Pancreas (tissue), 10 donors: ENCODE measurements at places on chromosomes 12 and 14.

GRCh38 chr12:30934811-30935210 lies 8.3 kb downstream of the TSPAN11 start:
- no peak overlapping the region for H3K27ac ChIP-seq
- H3K4me1 ChIP-seq = no peaks in the 10 kb centered on the region
- H3K4me3 ChIP-seq = no peak overlapping the region
- no peak for DNase-seq
- no peaks in the 10 kb centered on the region for H3K27me3 ChIP-seq
- no peaks in the 10 kb centered on the region for H3K36me3 ChIP-seq

DNA sequence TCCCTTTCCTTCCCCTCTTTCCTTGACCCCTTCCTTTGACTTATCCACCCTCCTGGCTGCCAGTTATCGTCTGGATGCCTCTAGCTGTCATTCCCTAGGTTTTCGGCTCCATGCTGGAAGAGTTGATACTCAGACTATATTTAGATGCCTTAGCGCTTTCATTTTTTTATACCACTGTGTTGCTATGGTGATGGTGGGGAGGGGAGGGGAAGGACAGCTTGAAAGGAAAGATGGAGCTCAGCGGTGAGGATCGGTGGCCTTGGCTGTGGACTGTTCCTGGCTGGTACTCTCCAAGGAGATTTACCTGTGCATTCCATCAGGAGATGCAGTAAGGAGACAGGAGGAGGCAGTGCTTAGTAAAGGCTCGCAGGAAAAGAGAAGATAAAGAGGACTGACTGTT lies 108.7 kb downstream of the SLC8A3 start:
- DNase-seq = no peak
- H3K27ac ChIP-seq = no peak overlapping the region
- no peaks in the 10 kb centered on the region for H3K27me3 ChIP-seq
- peaks cover 6% of the 10 kb centered on the region for H3K4me1 ChIP-seq
- H3K36me3 ChIP-seq = no peaks in the 10 kb centered on the region

GRCh38 chr12:46209914-46210872 lies 58.6 kb downstream of the SLC38A1 start:
- H3K27ac ChIP-seq = peak overlapping the region; percentile 39
- H3K36me3 ChIP-seq = no peaks in the 10 kb centered on the region
- no peak overlapping the region for H3K4me3 ChIP-seq
- peak; percentile 86 for DNase-seq

DNA sequence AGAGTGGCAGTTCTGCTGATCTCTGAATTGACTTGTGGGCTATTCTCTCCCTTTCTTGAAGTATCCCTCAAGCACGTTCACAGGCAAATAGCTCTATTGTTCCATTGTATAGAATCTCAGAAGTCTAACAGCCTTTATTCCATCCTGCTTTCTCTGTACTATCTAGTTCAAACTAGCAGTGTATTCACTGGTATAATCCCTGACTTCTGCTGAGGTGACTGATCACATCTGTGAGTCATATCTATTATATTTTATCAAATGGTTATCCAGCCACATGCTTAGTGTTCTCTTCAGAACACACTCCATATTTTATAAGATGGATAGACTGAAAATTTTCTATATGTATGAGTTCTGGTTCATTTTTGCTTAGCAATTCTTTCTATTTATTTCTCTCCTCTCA lies 866.1 kb downstream of the C12orf50 start:
- DNase-seq = no peak
- H3K4me1 ChIP-seq = no peaks in the 10 kb centered on the region
- no peaks in the 10 kb centered on the region for H3K36me3 ChIP-seq
- no peaks in the 10 kb centered on the region for H3K27me3 ChIP-seq
- H3K27ac ChIP-seq = no peak overlapping the region

- peaks cover 16% of the 10 kb centered on the region for H3K4me1 ChIP-seq
- no peak overlapping the region for H3K27ac ChIP-seq
These were observed 2.6 kb downstream of the ITPR2 start for GRCh38 chr12:26830363-26830762.

DNA sequence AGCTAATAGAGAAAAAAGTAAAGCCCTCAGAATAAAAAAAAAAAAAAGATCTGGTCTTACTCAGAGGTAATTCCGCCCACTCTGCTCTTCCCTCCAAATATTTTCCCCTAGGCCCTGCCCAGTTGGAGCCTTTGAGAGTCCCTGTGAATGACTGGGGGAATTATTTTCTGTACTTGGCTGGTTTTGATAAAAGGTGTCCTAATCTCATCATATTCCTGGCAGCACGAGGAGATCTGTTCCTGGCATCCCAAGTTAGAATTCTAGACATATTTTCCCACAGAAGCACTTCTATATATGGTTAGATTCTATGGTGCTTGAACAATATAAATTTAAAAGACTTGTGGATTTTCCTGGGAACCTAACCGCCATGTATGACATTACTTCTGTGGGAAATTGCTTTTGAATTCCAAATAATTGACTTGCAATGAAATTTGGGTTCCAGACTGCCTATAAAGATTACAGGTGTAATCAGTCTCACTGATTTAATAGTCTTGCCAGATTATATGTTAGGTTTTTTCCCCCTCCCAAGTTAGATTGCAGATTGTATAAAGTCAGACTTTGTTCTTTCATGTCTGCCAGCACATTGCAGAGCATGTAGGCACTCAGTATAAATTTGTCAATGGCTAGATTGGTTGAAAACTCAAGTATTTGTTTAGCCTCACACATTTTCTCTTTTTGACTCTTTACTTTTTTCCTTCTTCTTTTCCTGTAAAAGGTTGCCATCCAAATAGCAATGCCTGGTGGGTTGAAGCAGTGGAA lies 12.3 kb downstream of the GPX2 start:
- no peak overlapping the region for H3K4me3 ChIP-seq
- peaks cover 35% of the 10 kb centered on the region for H3K36me3 ChIP-seq
- H3K27ac ChIP-seq = no peak overlapping the region
- peaks cover 9% of the 10 kb centered on the region for H3K4me1 ChIP-seq
- DNase-seq = no peak
- H3K27me3 ChIP-seq = no peaks in the 10 kb centered on the region

GRCh38 chr12:64636856-64637255 lies 26.6 kb downstream of the RASSF3 start:
- no peaks in the 10 kb centered on the region for H3K27me3 ChIP-seq
- H3K4me3 ChIP-seq = no peak overlapping the region
- no peak overlapping the region for H3K27ac ChIP-seq
- DNase-seq = no peak

DNA sequence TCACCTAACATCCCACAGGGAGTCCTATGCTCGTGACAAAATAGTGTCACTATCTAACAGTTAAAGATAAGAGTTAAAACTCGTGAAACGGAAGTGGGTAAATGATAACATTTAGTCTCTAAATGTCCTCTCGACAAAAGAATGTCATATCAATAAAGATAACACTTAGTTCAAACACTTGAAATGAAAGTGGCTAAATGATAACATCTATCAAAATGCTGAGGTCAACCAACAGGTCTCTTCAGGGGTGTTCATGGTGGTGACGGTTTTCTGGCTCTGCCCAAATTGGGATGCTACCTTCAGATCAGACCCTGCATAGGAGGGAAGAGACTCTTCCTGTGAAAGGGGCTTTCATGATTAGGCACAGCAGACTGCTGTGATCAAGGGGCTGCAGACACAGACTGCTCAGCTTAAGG lies 22.1 kb downstream of the IL26 start:
- DNase-seq = no peak
- no peaks in the 10 kb centered on the region for H3K4me1 ChIP-seq
- H3K4me3 ChIP-seq = no peak overlapping the region
- no peak overlapping the region for H3K27ac ChIP-seq
- H3K36me3 ChIP-seq = no peaks in the 10 kb centered on the region

GRCh38 chr14:61872452-61872851 lies 110.2 kb downstream of the SNAPC1 start:
- no peak overlapping the region for H3K27ac ChIP-seq
- no peak for DNase-seq
- H3K4me3 ChIP-seq = no peak overlapping the region
- H3K36me3 ChIP-seq = no peaks in the 10 kb centered on the region
- H3K4me1 ChIP-seq = no peaks in the 10 kb centered on the region

DNA sequence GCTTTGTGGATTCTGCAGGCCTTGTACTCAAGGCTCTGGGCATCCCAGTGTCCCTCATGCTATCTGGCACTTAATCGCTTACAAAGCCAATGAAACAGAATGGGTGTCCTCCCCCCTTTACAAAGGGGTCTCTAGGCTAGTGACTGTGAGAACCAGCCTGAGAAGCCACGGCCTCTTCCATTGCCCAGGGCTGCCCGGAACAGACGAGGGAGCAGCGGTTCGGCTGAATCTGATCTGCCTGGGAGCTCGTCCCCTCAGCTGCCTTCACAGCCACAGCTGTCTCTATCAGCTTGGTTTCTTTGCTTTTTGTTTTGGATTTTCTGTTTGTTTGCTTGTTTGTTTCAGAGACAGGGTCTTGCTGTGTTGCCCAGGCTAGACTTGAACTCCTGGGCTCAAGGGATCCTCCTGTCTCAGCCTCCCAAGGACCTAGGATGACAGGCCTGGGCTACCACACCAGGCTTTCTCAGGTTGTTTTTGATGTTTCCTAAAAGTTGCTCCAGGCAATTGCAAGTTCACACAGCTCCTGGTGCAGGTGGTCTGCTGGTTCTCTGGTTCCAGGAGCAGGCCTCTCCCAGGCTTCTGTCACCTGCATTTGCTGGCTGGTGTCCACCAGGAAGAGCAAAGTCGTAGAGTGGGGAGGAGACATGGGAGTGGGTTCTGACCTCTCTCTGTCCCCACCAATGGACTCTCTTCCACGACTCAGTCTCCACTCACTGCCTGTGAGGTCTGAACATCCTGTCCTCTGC lies 10.9 kb upstream of the RIN3 start:
- H3K27ac ChIP-seq = no peak overlapping the region
- no peaks in the 10 kb centered on the region for H3K27me3 ChIP-seq
- no peaks in the 10 kb centered on the region for H3K4me1 ChIP-seq
- no peak for DNase-seq
- no peaks in the 10 kb centered on the region for H3K36me3 ChIP-seq

DNA sequence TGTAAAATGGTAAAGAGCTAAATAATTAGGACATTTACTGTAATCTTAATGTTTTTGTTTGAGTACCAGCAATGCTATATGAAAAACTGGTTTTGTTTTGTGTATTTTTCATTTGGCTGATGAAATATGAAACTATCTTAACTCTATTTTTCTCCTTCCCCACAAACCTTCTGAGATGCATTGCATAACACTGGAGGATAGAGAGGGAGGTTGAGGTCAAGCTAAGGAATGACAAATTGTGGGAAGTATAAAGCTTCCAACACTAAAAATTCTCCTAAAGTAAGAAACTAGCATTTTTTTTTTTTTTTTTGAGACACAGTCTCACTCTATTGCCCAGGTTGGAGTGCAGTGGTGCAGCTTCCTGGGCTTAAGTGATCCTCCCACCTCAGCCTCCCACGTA lies 31.5 kb upstream of the SRP54 start:
- no peak overlapping the region for H3K27ac ChIP-seq
- no peaks in the 10 kb centered on the region for H3K4me1 ChIP-seq
- no peaks in the 10 kb centered on the region for H3K36me3 ChIP-seq
- DNase-seq = no peak
- no peak overlapping the region for H3K4me3 ChIP-seq

DNA sequence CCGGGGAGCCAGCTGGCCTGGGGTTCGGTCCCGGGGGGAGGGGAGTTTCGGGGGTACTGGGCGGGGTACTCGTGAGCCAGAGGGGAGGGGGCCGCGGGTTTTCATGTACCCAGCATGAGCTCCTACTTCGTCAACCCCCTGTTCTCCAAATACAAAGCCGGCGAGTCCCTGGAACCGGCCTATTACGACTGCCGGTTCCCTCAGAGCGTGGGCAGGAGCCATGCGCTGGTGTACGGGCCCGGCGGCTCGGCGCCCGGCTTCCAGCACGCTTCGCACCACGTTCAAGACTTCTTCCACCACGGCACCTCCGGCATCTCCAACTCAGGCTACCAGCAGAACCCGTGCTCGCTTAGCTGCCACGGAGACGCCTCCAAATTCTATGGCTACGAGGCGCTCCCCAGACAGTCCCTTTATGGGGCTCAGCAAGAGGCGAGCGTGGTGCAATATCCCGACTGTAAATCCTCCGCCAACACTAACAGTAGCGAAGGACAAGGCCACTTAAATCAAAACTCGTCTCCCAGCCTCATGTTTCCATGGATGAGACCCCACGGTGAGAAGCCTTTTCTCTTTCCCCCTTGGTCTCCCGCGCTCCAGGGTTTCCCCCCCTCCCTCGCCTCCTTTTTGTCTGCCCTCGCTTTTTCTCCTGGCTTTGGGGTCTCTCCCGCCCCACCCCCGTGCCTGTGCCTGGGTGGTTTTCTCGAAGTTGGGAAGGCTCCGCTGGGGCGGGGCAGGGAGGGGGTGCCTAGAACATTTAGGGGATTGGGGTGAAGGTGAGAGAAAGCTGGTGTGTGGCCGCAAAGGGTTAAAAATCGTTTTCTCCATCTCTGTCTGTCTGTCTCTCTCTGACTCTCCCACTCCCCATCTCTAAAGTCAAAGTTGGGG lies 627 bp downstream of the HOXC8 start:
- no peaks in the 10 kb centered on the region for H3K4me1 ChIP-seq
- no peak overlapping the region for H3K4me3 ChIP-seq
- H3K27me3 ChIP-seq = no peaks in the 10 kb centered on the region
- no peak for DNase-seq
- H3K27ac ChIP-seq = no peak overlapping the region

DNA sequence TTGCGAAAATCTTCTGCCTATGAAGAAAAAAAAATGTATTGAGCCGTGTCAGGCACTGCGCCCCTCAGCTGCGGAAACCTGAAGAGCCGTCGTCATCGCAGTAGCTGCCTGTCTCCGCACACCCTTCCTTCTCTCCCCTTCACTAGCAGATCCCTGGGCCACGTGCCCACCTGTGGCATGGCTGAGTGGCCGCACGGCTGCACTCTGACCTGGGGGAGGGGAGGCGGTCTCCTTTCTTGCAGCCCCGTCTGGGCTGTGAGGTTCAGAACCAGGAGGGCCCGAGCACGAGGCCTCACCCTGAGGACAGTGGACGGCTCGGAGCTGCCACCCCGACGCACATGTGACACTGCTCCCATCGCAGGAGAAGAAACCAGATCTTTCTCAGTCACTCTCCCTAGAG lies 24.9 kb downstream of the PGAM5 start:
- no peak overlapping the region for H3K27ac ChIP-seq
- H3K4me1 ChIP-seq = no peaks in the 10 kb centered on the region
- H3K4me3 ChIP-seq = no peak overlapping the region
- H3K36me3 ChIP-seq = no peaks in the 10 kb centered on the region
- no peak for DNase-seq

DNA sequence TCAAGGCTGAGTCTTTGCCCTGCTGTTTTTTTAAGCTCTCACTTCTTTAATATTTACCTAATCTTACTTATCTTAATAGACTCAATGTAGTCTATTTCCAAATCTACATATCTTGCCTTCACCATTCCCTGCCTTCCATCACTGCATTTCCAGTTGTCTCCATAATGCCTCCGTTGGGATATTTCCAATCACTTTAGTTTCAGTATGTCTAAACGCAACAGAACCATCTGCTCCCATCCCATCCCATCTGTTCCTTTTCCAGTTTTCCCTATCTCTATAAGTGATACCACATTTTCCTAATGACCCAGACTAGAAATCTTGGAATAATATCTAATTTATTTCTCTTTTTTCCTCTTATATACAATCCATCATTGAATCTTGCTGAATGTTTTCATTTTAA lies 15.1 kb upstream of the CCDC198 start:
- H3K4me3 ChIP-seq = no peak overlapping the region
- no peaks in the 10 kb centered on the region for H3K27me3 ChIP-seq
- no peaks in the 10 kb centered on the region for H3K36me3 ChIP-seq
- DNase-seq = no peak
- no peak overlapping the region for H3K27ac ChIP-seq

- no peaks in the 10 kb centered on the region for H3K27me3 ChIP-seq
- H3K36me3 ChIP-seq = no peaks in the 10 kb centered on the region
- H3K4me3 ChIP-seq = no peak overlapping the region
- no peak overlapping the region for H3K27ac ChIP-seq
- peaks cover 10% of the 10 kb centered on the region for H3K4me1 ChIP-seq
These were observed 481.6 kb downstream of the PCNX1 start for GRCh38 chr14:71388862-71389261.
